Ammon's horn (tissue), 1 donor: ENCODE measurements at places on chromosomes 12 and 14.

- no peak for DNase-seq
These were observed 4.2 kb downstream of the PRICKLE1 start for GRCh38 chr12:42585154-42585840.

DNA sequence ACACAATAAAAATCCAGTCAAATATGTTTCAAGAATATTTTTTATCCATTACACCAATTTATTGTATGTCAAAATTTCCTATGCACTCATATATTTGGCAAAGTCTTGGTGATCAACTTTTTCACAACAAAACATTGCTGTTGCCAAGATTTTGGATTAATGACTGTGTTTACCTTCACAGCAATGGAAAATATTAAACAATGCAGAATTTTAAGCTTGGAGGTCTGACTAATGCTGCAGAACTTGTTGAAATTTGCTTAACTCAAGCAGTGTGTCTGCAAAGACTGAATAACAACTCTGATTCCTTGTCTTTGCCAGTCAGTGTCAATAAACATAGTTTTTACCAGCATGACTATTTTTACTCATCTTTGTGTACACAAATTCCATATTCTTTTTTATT lies 336.4 kb downstream of the CCER1 start:
- DNase-seq, result no peak

DNA sequence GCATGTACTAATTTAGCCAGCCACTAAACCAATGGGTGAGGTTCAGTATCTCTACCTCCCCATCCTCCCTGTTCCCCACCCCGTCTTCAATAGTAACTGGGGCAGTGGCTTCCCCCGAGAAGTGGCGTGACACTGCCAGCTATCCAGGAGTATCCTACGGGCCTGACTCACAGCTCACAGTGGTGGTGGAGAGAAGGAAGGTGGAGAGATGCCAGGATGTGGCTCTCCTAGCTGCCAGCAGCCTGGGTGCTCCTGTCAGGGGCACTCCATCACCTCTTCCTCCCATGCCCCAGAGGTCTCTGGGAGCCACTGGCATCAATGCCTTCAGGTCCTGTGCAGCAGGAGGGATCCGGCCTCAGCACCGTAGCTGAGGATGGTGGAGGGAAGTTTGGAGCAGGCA lies 49.0 kb downstream of the TSPAN11 start:
- no peak for DNase-seq

- no peak for DNase-seq
These were observed 214.1 kb upstream of the FLRT2 start for GRCh38 chr14:85315733-85316290.

GRCh38 chr14:94393474-94393873 lies 5.1 kb upstream of the SERPINA1 start:
- DNase-seq, result no peak

DNA sequence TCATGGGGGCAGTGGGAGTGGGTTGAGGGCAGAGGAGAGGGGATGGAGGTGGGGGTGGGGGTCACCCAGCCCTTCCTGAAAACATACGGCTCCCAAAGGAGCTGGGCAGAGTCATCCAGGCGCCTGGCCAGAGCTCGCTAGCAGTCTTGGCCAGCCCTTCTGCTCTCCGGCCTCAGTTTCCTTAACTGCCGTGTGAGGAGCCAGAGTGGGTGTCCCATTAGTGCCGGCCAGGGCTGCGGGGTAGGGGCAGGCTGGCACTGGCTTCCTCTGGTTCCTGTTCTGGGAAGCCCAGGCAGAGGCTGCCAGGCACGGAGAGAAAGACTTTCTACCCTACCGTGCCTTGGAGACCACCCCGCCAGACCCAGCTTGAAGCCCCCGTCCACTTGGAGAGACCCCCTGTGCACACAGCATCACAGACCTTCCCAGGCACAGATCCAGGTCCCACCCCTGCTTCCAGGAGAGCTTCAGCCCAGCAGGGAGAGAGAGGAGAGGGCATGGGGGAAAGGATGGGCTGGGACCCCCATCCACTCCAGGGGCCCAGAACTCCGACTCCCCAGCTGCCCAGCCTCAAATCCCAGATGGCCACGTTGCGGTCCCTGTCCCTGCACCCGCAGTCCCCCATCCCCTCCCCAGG lies 93.3 kb downstream of the RFLNA start:
- DNase-seq, result no peak

- DNase-seq, result no peak
These were observed 111.9 kb downstream of the HMGA2 start for GRCh38 chr12:65935906-65936901.

GRCh38 chr14:81243499-81243898 lies 22.7 kb upstream of the GTF2A1 start:
- no peak for DNase-seq

DNA sequence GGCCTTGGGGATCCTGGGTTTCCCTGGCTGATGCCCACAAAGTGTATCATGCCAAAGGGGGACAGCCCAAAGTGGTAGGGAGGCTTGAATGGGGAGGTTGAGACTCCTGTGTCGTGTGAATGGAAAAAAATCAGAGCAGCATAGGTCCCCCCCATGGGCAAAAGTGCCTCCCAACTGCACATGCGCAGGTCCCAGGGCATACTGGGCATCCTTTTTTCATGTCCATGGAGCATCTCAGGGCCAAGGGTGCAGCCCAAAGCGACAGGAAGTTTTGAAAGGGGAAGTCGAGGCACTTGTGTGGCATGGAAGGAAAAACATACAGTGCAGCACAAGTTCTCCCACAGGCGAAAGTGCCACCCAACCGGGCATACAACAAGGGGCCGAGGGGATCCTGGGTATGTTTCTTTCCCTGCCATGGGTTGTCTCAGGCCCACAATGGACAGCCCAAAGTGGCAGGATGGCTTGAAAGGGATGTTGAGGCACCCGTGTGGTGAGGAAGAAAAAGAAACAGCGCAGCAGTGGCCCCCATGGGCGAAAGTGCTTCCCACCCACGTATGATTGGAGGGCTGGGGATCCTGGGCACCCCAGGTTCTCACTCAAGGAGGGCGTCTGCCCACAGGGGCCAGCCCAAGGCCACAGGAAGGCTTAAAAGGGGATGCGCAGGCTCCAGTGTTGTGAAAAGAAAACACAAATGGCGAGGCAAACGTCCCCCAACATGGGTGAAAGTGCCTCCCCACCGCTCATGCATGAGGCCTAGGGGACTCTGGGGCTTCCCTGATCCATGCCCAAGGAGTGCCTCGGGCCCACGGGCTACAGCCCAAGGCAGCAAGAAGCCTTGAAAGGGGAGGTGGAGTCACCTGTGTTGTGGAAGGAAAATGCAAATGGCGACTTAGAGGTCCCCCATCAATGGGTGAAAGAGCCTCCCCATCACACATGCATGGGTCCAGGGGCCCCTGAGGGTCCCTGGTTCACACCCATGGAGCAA lies 573.7 kb downstream of the ALG10 start:
- DNase-seq, result no peak

DNA sequence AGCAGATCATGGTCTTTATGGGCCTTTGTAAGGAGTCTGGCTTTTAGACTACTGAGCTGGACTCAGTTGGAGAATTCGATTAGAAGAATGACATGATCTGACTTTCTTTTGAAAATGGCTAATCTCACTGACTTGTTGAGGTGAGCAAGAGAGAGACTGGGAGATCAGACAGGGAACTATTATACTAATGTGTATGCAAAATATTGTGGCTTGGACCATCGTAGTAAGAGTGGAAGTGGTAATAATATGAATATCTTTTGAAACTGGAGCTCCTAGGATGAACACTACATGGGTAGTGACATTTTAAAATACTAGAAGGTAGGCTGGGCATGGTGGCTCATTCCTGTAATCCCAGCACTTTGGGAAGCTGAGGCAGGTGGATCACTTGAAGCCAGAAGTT lies 56.2 kb upstream of the CCT2 start:
- DNase-seq, result no peak

- DNase-seq, result no peak
These were observed 26.6 kb downstream of the FAIM2 start for GRCh38 chr12:49877066-49877465.

GRCh38 chr12:29455087-29455486 lies 42.4 kb downstream of the OVCH1 start:
- peak; percentile 88 for DNase-seq

- DNase-seq, result no peak
These were observed 104.3 kb downstream of the FLRT2 start for GRCh38 chr14:85634205-85634604.

GRCh38 chr14:75518625-75519024 lies 3.6 kb upstream of the BATF start:
- DNase-seq, result no peak

DNA sequence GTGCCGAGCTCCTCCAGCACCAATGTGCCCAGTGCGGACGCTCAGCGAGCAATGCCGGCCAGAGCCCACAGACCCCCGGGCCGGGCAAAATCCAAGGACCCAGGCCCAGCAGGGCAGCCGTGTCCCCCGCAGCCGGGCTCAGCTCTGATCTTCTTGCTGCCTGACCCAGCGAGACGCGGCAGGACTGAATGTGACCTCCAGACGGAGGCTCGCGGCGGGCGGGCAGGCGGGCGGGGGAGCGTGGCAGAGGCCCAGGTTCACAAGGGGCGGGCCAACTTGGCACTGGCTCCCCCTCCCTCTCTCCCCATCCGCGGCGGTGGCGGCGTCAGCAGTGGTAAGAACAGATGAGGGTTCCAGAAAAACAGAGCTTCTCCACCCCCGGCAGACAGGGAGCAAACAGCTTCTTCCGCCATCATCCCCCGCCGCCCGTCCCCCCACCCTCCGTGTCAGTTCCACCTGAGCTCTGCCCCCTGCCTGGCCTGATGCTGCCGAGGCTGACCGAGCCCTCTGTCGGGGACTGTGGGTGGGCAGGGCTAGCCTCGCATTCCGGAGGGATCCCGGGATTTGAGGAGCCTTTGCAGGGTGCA lies 94.3 kb downstream of the RFLNA start:
- DNase-seq, result peak; percentile 94

DNA sequence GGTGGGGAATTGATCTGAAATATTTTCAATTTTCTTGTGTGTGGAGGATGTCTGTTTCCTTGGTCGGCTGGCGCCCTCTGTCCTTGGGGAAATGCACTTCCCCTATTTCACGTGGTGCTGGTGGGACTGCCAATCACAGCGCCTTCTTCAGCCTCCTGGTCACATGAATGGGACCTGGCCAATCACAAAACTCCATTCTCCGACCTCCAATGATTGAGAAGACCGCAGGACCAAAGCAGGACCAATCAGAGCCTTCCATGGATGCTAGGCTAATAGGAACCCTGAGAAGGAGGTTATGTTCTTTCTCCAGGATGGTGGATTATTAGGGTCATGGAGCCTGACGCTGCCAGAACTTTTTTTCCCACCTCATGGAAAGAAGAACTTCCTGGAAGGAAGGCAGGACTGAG lies 188.7 kb downstream of the TTC8 start:
- no peak for DNase-seq

DNA sequence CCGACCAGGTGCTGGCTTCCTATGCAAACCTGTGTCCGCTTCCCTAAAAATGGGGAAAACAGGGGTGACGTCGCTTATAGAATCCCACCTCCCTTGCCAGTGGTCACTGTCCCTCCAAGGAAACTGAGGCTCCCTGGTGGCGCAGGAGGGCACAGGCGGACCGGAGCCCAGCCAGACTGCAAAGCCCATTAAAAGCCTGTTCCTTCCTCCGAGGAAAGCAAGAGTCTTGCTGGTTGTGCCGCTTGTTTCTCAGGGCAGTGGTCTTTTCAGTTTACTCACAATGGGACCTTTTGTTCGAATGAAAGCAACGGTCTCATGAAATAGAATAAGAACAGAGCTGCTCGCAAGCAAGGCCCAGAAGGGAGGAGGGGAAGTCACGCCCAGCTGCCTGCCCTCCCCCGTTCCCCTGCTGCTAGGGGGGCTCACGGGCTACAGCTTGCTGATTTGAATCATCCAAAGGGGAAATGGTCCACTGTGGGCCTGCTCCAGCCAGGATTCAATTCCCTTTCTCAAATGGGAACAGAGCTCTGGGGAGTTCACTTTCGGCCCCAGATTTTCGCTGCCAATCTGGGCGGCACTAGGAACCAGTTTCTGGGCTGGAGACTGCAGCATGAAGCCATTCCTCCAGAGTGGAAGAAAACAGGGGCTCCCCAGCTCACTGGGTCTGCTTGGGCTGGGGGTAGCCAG lies 4.6 kb upstream of the SELPLG start:
- DNase-seq, result peak; percentile 94

- no peak for DNase-seq
These were observed 444.6 kb downstream of the RAD51B start for GRCh38 chr14:68264260-68264569.

DNA sequence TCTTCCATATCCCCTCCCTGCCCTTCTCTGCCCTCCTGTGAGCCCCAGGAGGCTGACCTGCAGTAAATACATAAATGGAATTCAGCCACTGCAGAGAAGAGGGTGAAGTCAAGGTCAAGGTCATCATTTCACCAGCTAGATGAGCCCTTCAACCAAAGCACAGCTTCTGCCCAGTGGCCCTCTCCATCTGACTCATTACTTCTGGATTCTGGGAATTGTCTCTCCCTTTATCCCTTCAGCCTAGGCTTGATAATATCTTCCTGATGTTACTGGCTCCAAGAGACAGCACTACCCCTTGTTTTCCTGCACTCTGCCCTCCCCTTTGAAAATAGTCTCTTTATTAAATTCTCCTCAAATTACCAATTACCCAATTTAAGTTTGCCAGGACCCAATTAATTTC lies 64.5 kb downstream of the TTC9 start:
- no peak for DNase-seq

GRCh38 chr12:5694759-5695409 lies 250.2 kb downstream of the ANO2 start:
- DNase-seq, result no peak

DNA sequence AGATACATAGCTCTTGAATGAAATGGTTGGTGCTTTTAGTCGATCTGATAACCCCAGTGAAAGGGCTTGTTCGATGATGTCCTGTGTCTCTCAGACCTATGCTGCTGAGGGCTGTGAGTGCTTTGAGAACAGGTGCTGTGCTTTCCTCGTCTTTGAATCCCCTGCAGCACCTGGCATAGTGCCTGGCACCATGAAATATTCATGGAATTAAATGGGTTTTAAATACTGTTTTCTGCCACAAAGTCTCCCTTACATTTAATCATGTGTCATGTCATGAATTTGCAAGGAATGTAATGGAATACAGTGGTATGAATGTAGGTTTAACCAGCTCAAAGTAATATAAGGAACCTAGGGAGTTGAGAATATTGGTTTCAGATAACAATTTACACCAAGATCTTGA lies 220.5 kb upstream of the PRICKLE1 start:
- DNase-seq, result no peak
